Activated CD4-positive, alpha-beta T cell treated with anti-CD3 and anti-CD28 coated beads for 36 hours (primary cell): ENCODE measurements at places on chromosomes 7 and 10. TPM values are rescaled to one million over a fixed set of nuclear protein-coding genes. Genes with fewer than 3 reads are reported as not detected.

The SLC13A1 gene
- not detected for total RNA-seq

The PIP gene
- total RNA-seq: not detected

The PLXNA4 gene
- total RNA-seq: 0.07 TPM

The HABP2 gene
- total RNA-seq: not detected

The CYP2E1 gene
- total RNA-seq: 0.25 TPM

The OR6B1 gene
- total RNA-seq: not detected

The EPDR1 gene
- 2.7 TPM for total RNA-seq

The SYPL1 gene
- total RNA-seq: 23.7 TPM

The TUBAL3 gene
- not detected for total RNA-seq

DNA sequence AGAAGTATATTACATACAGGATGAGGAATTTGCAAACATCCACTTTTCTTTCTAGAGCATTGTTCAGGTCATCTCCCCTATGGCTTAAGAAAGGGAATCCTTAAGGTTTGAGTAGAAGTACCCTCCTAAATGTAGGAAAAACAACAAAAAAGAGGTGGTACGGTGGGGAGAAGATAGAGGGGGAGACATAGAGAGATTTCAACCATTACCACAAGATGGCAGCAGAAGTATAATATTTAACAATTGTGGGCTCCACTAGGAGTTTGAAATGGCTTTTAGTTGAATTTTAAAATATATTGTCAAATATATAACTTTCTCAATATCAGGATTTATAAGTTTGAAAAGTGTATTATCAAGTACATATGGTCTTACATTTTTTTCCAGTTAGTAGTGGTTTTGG lies 72.7 kb upstream of the PRKG1 start:
- DNase-seq: no peak
- H3K4me3 ChIP-seq: no peak overlapping the region
- H3K4me1 ChIP-seq: no peaks in the 10 kb centered on the region
- H3K27ac ChIP-seq: no peak overlapping the region
- H3K27me3 ChIP-seq: peaks cover 14% of the 10 kb centered on the region

DNA sequence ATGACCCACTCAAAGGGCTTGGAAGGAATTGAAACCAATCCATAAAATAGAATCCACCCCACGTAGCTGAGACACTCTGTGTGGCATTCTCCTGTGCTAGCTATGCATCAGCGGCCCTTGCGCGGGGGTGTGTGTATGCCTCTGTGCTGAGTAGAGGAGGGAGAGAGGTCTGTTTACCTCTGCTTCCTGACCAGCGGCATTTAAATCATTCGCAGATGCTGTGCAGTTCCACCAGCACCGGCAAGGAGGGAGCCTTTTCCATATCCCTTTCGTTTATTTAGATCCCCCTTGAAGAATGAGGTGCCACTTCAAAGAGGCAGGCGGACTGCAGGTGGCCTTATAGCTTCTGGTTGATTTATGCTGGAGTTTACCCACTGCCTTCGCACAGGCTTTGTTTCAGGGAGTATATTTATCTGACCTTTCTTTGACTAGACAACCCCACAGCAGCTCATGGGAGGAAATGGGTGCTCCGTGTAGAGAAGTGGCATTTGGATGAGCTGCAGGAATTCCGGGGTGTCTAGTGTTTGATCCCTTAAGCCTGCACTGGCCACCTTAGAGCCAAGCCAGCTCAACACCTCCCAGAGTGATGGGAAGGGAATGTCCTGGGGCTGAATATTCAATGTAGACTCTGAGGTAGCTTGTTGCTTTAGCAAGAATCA lies 11.4 kb downstream of the C10orf53 start:
- no peak for DNase-seq
- no peak overlapping the region for H3K4me3 ChIP-seq
- H3K27me3 ChIP-seq: peaks cover 52% of the 10 kb centered on the region
- no peaks in the 10 kb centered on the region for H3K36me3 ChIP-seq

DNA sequence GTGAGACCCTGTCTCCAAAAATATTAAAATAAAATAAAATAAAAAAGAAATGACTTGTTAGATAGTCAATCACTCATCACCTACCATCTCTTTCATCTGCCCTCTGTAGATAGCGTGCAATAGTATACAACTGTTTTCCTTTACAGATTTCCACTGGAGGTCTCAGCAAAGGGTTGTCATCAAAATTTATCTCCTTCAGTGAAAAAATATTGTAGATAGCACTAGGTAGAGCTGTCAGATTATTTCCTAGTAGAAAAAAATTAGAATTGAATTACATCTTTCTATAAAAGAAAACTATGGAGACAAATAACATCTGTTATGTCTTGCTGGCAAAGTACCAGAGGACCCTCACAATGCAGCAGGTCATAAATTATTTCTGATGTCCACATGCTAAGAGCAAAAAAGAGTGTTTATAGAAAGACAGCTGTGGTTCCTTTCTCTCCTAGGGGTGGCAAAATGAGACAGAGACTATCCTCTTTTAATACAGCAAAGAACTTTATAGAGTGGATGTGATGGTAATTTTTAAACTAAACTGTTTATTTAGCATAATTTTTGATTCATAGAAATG lies 16.3 kb upstream of the CYP51A1 start:
- H3K27me3 ChIP-seq: no peaks in the 10 kb centered on the region
- no peak overlapping the region for H3K27ac ChIP-seq
- no peaks in the 10 kb centered on the region for H3K4me1 ChIP-seq
- H3K4me3 ChIP-seq: no peak overlapping the region

DNA sequence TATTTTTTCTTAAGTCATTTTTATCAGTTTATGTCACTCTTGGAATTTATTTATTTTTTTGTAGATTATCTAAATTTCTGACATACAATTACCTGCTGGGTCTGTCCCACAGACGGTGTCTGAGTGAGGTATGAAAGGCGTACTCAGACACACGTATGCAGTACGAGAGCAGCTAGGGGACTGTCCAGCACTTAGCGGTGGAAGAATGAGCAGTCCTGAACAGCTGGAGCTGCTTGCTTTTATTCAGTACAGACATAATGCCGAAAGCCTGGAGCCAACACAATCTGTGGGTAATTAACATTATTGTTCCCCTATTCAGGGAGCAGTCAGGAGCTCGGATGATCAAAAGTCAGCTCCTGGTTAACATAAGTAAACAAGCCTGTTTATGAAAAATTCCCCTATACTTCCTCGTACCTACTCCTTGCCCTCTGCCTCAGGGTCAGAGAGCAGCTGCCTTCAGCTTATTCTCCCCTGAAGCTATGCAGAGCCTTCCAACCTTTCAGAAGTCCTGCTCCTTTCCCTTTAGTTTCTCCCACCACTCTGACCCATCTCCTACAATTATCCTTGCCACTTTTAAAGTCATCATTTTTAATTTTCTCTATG lies 488.0 kb upstream of the POM121L12 start:
- H3K27ac ChIP-seq: no peak overlapping the region
- no peaks in the 10 kb centered on the region for H3K4me1 ChIP-seq
- H3K27me3 ChIP-seq: no peaks in the 10 kb centered on the region
- no peaks in the 10 kb centered on the region for H3K36me3 ChIP-seq

DNA sequence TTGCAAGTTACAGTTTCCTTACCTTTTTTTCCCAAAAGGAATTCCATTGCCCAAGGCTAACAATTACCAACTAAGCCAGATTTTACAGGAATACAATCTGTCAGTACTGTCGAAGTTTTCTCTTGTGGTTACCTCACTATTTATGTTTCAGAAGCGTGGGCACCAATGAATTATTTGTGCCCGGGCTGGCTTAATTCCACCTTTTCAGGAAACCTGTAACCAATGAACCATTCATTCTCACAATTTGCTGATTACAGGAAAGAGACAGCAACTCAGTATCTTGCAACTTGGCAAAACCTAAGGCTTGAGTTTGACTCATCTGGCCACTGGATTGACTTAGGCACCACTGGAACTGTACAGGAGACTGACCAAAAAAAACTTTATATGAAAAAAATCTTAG lies 485.6 kb downstream of the INHBA start:
- no peak overlapping the region for H3K4me3 ChIP-seq
- no peak for DNase-seq
- no peak overlapping the region for H3K27ac ChIP-seq

DNA sequence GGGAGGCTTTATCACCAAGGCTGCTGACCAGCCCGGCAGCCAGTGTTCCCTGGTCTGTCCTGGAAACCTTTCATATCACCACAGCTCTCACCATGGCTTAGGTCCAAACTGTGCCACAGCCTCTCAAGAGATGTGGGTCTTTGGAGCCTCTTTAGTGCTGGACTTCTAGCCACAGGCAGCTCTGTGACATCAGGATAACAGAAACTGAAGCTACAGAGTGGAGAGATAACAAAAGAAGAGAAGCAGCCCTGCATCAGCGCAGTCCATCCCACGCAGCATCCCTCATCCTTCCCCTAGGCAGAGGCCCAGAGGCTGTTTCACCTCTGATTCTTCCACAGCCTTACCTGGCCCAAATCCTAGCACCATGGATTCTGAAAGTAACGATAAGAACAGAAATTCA lies 187.9 kb upstream of the KMT2E start:
- no peak overlapping the region for H3K27ac ChIP-seq
- H3K36me3 ChIP-seq: no peaks in the 10 kb centered on the region
- no peak for DNase-seq
- H3K4me3 ChIP-seq: no peak overlapping the region
- no peaks in the 10 kb centered on the region for H3K27me3 ChIP-seq

- H3K4me1 ChIP-seq: no peaks in the 10 kb centered on the region
- H3K36me3 ChIP-seq: no peaks in the 10 kb centered on the region
- DNase-seq: no peak
- no peak overlapping the region for H3K4me3 ChIP-seq
These were observed 25.2 kb downstream of the ATRNL1 start for GRCh38 chr10:115118346-115118745.

- no peak overlapping the region for H3K27ac ChIP-seq
- peaks cover 19% of the 10 kb centered on the region for H3K4me1 ChIP-seq
- no peak overlapping the region for H3K4me3 ChIP-seq
- H3K27me3 ChIP-seq: no peaks in the 10 kb centered on the region
These were observed 37.6 kb downstream of the MCU start for GRCh38 chr10:72729528-72729927.

DNA sequence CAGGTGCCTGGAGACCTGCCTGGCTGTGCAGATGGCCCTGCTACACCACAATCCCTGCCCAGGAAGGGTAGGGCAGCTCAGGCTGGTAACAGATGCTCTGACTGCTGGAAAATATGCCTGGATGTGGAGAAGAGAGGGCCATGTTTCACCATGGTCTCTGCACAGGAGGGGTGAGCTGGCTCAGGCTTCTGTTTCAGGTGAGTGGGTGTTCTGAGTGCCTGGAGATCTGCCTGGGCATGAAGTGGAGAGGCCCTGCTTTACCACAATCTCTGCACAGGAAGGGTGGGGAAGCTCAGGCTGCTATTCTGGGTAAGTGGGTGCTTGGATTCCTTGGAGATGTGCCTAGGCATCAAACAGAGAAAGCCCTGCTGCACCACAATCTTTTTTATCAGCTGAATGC lies 350.1 kb downstream of the KIF20B start:
- peaks cover 2% of the 10 kb centered on the region for H3K4me1 ChIP-seq
- H3K4me3 ChIP-seq: no peak overlapping the region
- H3K36me3 ChIP-seq: no peaks in the 10 kb centered on the region

DNA sequence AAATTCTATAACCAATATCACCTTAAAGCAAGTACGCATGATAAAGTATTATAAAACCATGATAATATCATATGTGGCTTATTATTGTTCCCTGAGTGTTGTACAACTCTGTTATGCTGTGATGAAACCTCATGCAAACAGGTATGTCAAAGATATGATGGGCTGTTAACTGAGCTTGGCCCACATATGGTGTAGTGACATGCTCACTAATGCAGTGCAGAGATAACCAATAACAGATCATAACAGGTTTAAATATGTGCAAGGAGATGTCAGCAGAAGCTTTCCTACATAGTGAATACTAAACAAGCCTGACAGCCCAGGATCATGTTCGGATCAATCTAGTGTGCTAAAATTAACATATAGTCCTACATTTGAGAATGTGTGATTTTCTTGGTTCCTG lies 9.6 kb downstream of the CFTR start:
- no peak for DNase-seq
- H3K27me3 ChIP-seq: no peaks in the 10 kb centered on the region
- H3K36me3 ChIP-seq: no peaks in the 10 kb centered on the region
- H3K4me1 ChIP-seq: no peaks in the 10 kb centered on the region

DNA sequence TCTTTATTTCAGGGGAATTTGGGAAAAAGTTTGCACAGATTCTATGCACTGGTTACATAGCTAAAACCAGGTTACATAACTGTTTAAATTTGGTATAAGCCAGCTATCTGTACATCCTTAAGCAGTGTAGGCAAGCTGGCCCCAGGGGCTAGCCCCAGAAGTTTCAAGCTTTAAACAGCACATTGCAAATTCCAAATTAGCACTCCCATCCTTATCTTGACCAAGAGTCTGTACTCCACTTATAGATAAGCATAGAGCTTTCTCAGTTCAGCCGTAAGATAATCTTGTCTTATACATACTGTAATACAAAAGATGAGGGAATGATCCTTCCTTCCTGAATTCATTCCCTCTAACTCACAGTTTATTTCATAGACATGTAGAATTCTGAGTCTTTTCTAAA lies 109.3 kb downstream of the SPAG6 start:
- H3K27ac ChIP-seq: no peak overlapping the region
- no peaks in the 10 kb centered on the region for H3K36me3 ChIP-seq
- H3K4me1 ChIP-seq: peaks cover 9% of the 10 kb centered on the region
- H3K4me3 ChIP-seq: no peak overlapping the region

DNA sequence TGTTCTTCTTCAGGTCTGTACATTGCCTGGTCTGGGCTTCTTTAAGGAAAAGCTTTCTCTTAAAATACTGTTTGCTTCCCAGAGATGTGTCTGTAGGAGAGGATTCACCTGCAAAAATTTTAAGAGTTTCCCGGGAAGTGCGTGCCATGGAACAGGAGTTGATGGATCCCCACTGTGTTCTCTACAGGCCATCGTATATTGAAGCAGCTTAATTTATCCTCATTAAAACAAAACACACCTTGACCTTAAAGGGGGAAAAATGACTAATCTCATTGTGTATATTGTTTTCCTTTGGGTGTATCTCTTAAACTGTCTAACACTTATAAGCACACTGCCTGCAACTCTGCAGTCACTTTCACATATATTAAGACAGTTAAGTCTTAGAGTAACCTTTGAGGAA lies 111.4 kb downstream of the ST7 start:
- DNase-seq: no peak
- H3K27me3 ChIP-seq: no peaks in the 10 kb centered on the region
- H3K4me1 ChIP-seq: peaks cover 20% of the 10 kb centered on the region
- no peak overlapping the region for H3K27ac ChIP-seq
- H3K4me3 ChIP-seq: no peak overlapping the region
- H3K36me3 ChIP-seq: no peaks in the 10 kb centered on the region

DNA sequence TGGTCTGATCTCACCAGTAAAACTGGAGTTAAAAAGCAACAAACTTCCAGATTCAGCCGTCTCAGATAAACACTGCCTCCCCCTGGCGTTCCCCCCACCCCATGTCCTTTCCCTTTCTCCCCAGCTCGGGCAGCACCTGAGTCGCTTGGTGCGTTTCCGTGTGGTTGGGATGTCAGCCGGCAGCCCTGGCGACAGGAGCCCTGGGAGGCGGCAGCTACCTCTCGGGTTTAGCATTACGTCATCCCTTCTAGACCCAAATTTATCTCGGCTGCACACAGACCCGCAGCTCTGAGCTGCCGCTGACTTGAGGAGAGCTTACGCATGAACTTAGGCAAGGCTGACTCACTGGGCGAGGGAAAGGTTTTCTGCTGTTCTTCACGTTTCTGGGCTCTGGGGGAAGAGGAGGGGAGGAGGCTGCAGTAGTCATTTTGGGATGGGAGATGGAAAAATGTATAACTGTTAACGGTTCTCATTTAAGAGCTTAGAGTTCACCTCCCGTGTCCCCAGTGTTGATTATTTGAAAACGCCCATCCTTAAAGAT lies 14.4 kb downstream of the MXI1 start:
- H3K36me3 ChIP-seq: peaks cover 2% of the 10 kb centered on the region
- peak; percentile 91 for DNase-seq
- H3K27ac ChIP-seq: peak overlapping the region; percentile 88
- H3K27me3 ChIP-seq: no peaks in the 10 kb centered on the region
- peaks cover 44% of the 10 kb centered on the region for H3K4me1 ChIP-seq
